ENCODE measurements at places on chromosomes 3 and 15.

GRCh38 chr3:153273767-153274435 is 111.9 kb downstream of the RAP2B start:
- DNase-seq, result no peak

DNA sequence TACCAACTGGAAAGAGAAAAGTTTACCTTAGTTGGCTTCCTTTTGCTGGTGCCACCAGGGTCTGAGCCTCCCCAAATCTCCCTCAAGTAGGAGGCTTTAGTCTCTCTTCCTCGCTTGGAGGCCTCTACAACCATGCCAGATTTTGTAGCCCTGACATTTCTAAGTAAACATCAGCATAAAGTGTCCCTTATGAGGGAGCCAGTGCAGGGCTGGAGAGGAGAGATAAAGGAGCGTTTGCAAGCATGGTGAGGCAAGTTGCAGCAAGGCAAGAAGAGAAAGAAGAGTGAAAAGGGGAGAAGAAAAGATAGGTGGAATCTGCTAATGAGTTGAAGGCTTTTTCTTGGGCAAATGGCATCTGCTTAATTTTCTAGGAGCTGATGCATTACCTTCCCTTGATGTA is 82.7 kb upstream of the FNDC3B start:
- DNase-seq, result no peak

DNA sequence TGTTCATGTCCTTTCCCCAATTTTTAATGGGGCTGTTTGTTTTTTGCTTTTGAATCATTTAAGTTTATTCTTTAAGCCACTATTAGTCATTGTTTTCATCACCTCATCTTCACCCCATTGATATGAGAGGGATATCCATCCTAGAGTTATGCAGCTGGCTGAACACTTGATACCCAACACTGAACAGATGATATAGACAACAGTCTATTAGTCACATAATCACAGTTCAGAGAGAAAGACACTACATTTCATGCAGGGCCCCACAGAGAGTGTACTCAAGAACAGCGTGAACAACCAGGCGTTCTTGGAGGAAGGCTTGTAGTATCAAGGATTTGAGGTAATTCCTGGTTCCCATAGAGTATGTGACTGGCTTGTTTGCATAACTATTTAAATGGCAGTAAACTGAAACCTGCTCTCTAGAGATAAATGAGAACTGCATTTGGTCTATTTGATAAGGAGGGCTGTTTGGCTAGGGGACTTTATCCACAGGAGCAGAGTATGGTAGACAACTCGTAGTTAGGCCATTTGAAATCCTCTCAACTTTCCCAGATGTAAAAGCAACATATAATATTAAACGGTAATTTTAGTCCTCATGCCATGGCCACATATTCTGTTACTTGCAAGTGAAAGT is 618.7 kb downstream of the SI start:
- no peak for DNase-seq

DNA sequence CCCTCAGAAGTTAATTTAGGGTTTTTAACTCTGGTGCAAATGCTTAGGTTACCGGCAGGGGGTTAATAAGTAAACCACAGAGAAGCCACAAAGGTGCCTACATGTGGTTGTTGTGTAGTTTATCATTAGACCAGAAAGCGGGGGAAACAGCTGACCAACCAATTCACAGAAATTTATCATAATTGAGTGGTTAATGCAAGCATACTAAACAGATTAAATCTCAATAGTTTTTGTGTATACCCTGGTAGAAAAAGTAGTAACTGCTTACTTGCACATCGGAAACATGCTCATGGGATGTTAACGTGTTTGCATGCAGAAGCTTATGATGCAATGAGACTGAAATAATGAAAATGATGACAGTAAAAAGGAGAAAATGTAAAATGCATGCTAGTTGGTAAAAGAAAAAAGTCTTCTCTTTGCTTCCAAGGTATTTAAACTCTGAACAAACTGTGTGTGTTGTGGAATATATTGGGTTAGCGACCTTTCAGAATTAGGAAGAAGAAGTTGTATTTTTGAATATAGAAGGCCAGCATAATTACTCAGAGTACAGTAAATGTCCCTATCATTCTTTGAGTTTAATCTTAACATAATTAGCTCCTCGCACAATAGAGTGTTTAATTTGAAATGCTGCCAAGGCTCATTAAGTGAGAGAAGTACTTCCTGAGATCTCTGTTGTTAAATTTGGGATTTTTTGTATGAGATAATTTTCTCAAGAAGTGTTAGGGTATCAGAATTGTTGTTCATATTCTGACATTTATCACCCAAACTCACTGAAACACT is 316.2 kb downstream of the PTPRG start:
- DNase-seq, result peak; percentile 29

- no peak for DNase-seq
Observed at GRCh38 chr3:127000761-127001160, 17.8 kb downstream of the PLXNA1 start.

DNA sequence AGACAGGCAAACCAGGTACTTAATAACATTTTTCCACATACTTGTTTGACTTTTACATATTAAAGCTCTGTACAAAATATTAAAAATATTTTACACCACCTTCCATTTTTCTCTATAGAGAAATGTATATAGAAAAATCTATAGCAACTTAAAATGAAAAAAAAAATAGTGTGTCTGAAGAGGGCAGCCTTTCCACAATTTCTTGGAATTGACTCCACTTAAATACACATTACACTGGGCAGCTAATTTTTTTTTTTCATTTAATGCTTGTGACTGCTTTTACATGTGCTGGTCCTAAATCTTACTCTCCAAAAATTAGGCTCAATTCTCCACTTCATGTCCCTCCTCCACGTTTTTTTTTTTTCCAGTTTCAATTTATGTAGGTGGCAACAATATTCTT is 427.0 kb upstream of the RBMS3 start:
- DNase-seq, result no peak

DNA sequence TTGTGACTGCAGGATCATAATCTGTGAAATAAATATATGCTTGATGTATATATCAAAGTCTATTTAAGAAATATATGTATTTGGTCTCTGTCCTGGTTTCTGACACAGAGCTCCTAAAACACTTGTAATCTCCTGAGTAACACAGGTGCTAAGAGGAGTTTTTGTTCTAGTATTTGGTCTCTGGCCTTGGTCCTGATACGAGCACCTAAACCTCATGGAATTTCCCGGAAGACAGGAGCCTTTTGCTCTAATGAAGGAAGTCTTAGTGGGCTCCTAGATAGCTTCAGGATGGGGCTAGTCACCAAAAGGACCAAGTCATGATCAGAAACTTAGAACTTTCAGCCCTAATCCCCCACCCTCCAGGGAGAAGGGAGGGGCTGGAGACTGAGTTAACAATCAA is 19.2 kb upstream of the MUSTN1 start:
- peak; percentile 18 for DNase-seq

- peak; percentile 18 for DNase-seq
Observed at GRCh38 chr15:64636556-64636955, 138.8 kb downstream of the RBPMS2 start.

GRCh38 chr3:183762304-183762703 is 63.1 kb downstream of the MAP6D1 start:
- DNase-seq, result peak; percentile 38

DNA sequence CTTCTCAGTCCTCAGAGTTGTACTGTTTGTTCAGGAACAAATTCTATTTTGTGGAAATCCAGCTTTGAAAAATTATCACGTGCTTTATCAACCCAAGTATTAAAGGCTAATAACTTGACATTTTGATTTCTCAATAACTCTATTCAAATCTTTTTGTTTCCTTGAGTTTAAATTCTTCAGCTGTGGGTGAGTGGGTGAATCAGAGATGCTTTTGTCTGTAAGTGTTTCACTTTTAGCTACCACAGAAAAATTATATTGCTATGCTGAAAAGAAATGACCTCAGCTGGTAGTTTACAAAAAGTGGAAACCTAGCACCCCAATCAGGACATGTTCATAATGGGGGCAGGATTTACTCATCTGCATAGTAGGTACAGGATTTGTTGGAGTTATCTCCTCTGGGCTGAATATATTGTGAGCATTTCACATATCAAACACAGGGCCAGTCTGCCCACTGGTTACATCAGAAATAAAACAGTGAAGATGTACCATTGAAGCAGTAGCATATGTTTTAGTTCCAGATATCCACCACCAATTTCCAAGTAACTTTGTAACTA is 30.5 kb downstream of the MINDY4B start:
- DNase-seq, result no peak

- no peak for DNase-seq
Observed at GRCh38 chr15:50135031-50135551, 16.1 kb upstream of the ATP8B4 start.

DNA sequence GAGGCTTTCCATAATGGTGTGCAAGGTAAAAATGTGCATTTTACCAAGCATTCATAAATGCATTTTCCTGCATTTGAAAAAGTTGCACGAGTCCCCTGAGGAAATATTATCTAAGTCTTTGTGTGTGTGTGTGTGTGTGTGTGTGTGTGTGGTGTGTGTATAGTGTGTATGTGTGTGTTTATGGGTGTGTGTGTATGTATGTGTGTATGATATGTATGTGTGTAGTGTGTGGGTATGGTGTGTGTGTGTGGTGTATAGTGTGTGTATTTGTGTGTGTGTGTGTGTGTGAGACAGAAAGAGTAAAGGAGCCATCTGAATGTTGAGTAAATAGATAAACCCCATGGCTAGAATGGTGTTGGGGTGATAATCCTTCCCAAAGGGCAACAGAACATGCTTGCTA is 229.6 kb upstream of the TBC1D5 start:
- DNase-seq, result no peak

- DNase-seq, result no peak
Observed at GRCh38 chr15:27790270-27790669, 308.8 kb downstream of the OCA2 start.

DNA sequence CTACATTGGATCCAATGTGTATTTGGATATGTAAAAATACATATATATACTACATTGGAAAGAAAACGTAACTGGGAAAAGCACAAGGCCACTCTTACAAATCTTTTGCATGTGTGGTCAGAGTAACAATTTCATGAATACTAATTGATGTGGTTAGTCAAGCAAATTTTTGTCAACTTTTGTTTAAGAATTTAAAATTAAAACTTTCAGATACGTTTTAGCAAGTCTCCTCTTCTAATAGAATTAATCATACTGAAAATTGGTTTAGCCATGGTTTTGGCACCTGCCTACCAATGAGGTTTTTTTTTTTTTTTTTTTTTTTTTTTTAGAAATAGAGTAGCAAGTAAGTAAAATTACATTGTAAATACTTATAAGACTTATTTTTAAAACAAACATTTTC is 153.0 kb upstream of the CGNL1 start:
- DNase-seq, result no peak

- no peak for DNase-seq
Observed at GRCh38 chr3:635393-635792, 438.8 kb downstream of the CHL1 start.

- no peak for DNase-seq
Observed at GRCh38 chr3:53180305-53181023, 19.5 kb downstream of the PRKCD start.

DNA sequence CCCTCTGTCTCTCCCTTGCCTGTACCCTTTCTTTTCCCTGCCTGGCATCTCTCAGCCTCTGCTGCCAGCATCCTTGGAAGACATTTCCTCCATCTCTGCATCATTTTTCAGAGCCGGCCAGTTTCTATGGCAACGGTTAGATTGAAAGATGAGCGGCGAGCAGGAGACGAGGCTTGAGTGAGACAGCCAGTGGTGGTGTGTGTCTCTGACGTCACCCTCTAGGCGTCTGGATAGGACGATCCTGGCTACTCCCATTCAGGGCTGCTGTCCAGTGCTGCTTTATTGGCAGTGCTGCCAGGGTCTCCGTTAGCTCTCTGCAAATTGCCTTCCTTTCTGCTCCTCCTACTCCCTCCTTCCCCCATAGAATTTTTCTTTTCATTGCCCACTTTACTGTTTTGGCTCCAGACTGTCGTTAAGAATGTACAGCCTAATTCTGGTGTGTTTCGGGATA is 57.9 kb downstream of the TRAK1 start:
- DNase-seq, result peak; percentile 93

DNA sequence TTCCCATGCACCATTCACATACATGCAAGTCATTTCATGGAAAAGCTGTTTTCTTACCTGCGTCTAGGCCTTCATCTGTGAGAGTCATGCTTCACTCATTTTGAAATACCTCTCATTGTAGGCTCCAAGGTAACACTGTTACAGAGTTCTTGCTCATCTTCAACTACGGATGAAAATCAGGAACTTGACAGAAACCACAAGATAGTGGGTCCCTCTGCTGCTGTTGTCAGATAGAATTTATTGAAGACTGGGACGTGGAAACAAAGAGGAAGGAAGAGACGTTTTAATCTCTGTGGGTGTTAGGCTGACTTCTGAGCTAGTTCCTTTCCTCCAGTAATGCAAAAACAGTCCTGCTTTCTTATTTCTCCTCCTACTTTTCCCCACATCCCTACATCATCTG is at the start of gene P2RY14:
Gene P2RY14, minus strand, starts transcription at position 313 of the 400 bp plus-strand sequence. CDS start 64,226 bp downstream, outside the sequence.
- no peak for DNase-seq

GRCh38 chr3:196645897-196646665 is 6.6 kb downstream of the NRROS start:
- DNase-seq, result no peak

DNA sequence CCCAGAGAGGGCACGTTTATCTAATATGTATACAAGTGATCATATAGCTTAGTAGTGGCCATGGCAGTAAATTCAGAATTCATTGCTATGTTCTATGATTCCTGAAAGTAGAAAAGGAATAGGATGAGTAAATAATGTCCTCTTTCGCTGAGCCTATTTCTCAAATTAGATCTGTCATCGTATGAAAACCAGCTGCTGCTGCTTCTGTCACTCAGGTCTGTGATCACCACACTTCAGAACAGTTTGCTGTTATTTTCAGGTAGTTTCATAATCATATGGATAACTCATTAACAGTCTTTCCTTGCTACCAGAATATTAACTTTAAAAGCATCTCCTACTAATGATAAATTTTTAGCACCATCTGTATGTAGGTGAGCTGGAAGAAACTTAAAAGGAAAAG is 289.1 kb upstream of the AZI2 start:
- DNase-seq, result no peak

DNA sequence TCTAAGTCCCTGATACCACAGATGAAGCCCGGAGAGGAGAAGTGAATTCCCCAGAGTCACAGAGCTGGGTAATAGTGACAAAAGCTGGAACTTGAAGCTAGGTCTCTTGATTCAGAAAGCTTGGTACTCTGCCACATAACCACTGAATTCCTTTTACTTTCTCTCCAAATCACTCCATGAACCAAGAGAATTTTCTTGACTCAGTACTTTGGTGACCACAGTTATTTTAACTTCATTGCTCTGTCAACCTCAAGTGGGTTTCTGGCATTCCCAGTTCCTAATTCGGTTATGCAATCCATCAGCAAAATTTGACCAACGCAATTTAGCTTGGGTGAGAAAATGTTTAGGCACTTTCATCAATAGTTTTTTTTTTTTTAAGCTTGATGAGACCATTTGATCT is 61.0 kb upstream of the PPARG start:
- DNase-seq, result peak; percentile 95

DNA sequence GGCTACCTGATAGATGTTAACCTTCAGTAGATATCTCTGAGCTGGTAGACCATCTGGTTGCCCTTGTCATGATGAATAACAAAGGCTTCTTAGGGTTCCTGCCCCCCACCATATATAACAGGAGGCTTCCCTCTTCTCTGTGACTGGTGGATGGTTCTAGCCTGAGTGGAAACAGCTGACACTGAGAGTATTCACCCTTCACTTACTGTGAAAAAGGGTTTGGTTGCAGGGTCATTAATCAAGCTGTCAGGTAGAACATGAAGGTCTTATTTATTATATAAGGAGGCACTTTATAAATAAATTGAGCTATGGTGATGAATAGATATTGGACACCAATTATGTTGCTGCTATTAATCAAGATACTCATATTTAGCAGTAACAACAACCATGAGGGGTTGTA is 58.6 kb downstream of the CACNA2D3 start:
- DNase-seq, result no peak
